ENCODE measurements at places on chromosomes 5 and 9.

DNA sequence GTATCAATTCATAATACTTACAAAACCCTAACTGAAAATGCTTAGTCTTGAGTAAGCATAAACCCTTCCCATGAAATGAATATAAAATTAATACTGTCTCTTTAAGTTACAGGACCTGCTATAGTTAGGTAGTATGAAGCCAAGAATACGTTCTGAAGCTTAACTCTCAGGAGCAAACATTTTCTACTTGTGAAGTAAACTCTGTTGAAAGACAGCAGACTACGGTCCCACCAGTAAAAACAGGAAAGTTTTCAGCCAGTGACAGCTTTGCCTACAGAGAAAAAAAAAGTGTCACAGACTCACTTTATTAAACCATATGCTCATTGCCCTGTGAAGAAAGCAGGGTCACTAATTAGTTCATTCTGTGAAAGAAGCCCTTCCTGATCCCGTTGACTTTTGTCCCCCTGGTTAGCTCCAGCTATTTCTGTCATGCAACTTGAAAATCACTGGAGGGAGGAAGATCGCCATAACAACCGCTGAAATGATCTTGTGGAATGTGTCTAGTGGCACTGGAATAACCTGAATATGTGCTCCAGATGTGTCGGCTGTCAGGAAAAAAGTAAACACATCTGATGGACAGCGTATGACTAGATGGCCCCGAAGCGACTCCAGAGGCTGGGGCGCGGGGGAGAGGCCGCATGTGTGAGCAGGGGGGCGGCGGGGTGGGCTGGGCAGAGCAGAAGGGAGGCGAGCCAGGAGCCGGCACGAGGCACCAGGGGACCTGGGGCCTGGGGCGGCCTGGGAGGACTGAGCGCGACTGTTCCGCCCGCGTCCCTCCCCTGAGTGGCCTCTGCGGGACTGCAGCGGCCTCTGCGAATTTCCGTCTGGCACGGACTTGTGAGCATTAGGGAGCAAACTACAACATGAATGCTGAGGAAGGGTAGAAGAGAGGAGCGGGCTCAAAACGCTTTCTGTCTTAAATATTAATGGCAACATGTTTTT is 41.9 kb downstream of the BNC2 start:
- no peak for DNase-seq

GRCh38 chr9:136759001-136759400 is 958 bp upstream of the LCN8 start:
- no peak for DNase-seq

- peak; percentile 50 for DNase-seq
Observed at GRCh38 chr5:147509041-147509709, 693 bp downstream of the DPYSL3 start.

GRCh38 chr9:94974154-94974879 is 247.8 kb downstream of the AOPEP start:
- DNase-seq = peak; percentile 87

GRCh38 chr9:131366761-131367401 is 27.0 kb upstream of the PRRC2B start:
- DNase-seq = peak; percentile 66

DNA sequence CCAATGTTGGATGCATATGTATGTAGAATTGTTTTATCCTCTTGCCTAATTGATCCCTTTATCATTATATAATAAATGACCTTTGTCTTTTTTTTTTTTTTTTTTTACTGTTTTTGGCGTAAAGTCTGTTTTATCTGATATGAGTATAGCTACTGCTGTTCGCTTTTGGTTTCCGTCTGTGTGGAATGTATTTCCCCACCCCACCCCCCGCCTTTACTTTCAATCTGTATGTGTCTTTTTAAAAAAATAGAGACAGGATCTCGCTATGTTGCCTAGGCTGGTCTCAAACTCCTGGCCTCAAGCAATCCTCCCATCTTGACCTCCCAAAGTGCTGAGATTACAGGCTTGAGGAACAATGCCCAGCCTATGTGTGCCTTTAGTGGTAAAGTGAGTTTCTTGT is 11.3 kb downstream of the AHRR start:
- DNase-seq = no peak

DNA sequence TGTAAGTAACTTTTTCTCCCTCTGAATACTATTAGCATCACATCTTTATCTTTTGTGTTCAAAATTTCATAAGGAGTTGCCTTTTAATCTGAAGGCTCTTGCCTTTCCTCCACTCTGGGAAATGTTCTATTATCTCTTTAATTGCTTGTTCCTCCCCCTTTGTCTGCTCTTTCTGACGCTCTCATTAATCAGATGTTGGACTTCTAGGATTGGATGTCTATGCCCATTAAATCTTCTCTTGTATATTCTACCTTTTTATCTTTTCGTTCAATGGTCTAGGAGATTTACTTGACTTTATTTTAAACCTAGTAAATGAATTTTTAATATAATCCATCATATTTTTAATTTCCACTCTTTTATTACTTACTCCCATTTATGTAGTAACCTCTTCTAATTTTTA is 76.7 kb downstream of the MARCHF3 start:
- no peak for DNase-seq

DNA sequence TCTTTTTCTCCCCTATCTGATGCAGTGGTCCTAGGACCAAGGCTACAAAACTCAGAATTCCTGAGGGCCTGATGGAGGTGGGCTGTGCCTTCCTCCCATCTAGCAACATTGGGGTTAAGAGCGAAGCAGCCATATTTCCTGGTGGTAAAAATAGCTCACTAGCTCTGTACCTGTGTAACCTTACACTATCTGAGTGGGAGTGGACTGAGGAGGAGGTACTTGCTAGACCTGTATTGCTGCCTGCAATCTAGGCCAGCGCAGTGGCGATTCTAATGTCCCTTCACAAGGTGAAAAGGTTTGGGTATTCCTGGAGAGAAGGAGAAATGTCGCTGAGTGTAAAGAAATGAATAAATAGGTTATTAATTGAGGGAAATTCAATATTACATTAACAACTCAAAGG is 80.2 kb upstream of the LIFR start:
- DNase-seq = no peak

DNA sequence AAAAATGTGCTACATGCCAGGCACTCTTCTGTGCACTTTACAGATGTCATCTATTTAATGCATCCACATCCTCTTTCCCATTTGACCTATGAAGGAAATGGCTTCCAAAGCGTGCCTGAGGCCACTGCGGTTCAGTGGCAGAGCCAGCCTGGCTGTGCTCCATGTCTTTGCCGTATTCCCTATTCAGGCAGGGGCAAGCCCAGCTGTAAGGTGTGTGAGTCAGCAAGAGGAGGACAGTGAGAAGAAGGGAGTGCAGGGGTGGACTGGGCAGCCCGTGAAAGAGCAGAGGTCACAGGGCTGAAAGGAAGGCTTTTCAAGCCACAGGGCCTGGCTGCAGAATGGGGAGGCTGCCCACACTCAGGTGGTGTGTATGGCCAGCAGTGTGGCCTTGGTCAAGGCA is 91.7 kb downstream of the HRH2 start:
- no peak for DNase-seq

DNA sequence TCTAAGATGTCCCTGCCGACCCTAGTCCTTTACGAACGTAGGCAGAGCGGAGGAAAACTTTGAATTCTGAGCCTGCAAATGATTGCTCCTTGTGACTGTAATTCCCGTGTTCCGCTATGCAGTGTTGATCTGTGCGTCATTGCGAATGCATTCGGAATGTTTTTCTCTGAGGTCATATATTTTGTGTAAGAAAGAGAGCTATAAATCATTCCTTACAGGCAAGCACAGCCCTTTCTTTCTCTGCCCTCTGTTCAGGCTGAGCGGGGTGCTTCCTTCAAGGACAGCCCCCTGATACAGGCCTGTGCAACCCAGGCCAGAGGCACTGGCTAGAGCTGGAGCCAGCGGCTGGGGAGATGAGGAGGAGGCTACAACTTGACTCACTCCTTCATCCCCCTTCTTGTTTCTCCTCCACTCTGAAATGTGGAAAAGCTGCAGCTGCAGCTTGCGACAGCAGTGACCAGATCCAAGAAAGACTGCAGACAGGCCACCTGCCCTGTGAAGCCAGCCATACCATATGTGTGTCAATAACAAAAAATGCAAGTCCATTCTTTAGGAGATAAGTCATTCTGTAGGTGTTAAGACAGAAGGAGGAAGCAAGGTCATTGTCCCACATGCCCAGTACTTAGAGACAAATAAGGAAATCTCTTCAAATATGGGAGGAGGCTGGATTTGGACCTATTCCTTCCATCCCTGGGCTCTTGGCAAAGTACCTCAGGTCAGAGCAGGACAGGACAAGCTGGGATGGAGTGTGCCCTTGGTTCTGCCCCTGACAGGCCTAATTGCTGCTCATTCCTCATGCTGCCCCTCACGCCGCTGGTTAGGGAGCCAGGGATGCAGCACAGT is 345.7 kb upstream of the WWC1 start:
- no peak for DNase-seq

DNA sequence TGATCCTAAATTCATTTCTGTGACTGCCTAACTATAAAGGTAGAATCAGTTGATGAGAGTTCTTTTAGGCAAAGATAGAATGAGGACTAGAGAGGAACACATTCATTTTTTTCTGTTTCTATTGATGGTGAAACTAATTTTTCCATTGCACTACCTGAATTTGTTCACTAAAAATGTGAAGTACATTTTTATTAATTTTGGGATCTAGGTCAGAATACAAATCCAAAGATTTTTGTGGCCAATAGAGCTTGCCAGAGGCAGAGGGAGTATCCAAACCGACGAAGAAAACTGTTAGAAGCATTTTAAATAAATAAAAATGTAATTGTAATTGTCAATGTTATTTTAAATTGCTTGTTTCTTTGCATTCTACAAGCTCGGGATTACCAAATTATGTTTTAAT is 78.1 kb downstream of the MTREX start:
- DNase-seq = no peak

- no peak for DNase-seq
Observed at GRCh38 chr5:108028412-108028811, 353.5 kb downstream of the FBXL17 start.

GRCh38 chr5:37841203-37841602 is 1.4 kb upstream of the GDNF start:
- DNase-seq = no peak
